ENCODE measurements at places on chromosomes 2 and 18. TPM values are rescaled to one million over a fixed set of nuclear protein-coding genes. Genes with fewer than 3 reads are reported as not detected.

DNA sequence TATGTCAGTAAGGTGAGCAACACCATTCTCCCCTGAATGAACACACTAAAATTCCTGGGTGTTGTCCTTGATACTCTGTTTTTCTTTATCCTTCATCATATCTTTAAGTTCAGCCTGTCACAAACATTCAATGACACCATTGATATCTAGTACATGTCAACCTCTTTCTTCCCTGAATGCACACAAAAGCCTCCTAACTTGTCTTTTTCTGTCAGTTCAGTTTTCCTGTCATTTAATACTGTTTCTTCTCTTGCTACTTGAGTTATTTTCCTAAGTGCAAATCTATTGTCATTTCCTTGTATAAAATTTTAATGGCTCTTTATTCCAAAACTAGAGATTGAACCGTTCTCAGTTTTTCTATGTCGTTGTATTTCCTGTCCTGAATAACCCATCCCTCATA, 1107.6 kb upstream of the SLC39A10 start:
- no peak for DNase-seq

DNA sequence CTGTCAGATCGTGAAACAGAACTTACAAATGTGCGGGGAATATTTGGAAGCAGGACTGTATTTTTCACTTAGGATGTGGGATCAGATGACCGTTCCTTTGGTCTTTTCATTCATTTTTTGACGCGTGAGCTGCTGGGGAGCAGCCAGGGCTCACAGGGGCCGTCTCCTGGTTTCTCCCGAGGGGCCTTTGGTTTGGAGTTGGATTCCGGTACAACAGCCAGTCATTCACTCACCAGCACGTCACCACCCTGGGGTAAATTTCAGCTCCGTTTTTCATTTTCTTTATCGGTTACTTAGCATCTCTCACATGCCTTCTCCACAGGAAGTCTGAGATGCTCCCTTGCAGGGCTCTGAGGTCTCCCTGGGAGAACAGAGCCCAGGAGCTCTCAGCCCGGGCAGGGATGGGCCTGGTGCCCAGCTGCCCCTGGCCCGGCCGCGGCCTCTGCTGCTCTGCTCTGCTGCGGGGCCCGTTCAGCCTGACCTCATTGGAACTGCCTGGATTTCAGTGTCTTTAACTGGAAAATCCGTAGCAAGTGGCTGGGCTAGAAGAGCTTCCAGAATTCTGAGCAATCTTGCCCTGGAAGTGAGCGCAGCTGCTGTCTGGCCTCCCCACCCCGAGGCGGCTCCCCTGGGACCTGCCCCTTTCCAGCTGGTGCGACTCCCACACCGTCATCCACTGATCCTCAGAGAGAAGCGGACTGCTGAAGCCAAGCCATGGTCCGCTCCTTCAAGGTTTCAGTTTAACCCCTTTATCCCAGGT, 335.6 kb downstream of the EIPR1 start:
- DNase-seq = no peak

DNA sequence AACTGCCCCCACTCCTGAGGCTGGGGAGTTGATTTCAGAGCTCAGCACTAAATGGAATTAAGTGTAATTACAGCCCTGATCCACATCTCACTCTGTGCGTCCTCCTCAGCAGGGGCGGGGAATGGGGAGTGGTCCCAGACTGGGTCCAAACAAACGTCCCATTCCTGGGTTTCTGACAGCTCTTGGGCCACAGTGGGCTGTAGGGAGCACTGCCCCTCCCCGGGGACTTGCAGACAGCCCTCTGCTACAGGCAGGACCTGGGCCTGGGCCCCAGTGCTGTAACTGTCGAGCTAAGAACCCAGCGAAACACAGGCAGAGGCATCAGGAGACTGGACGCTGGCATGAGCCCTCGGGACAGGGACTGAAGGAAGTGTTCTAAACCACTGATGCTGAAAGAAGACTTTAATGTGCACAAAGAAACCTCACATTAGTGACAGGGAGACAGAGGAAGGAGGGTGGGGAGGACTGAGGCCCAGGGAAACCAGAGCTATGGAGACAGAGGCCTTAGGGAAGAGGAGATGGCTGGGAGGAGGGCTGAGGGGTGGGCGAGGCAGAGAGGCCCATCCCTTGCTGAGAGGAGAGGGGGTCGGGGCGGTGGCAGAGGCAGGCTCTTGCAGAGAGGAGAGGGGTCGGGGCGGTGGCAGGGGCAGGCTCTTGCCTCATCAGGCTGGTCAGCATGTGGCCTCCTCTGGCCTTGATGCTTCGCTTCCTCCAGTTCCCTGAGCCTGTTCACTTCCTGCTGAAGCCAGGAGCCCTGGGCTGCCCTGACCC, 5.8 kb upstream of the SEMA4C start:
- no peak for DNase-seq

GRCh38 chr2:160309585-160309984, 109.5 kb upstream of the ITGB6 start:
- DNase-seq = no peak

DNA sequence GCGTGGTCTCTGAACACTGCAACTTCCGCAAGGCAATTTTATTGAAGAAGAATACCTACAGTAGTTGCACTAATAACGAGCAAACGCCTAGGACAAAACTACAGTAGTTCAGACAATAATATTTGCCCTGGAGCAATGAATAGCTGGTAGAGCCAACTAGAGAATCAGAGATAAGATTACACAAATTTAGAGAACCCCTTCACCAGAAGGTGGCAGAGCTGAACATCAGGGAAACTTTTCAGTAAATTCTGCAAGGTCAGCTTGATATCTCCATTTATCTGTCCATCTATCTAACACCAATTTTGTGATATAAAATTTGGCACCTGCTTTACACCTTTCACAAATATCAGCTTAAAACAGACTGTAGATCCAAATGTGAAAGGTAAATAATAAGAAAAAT, 43.8 kb downstream of the CDH19 start:
- no peak for DNase-seq

GRCh38 chr2:241559323-241560161, 997 bp downstream of the BOK start:
- DNase-seq = no peak

DNA sequence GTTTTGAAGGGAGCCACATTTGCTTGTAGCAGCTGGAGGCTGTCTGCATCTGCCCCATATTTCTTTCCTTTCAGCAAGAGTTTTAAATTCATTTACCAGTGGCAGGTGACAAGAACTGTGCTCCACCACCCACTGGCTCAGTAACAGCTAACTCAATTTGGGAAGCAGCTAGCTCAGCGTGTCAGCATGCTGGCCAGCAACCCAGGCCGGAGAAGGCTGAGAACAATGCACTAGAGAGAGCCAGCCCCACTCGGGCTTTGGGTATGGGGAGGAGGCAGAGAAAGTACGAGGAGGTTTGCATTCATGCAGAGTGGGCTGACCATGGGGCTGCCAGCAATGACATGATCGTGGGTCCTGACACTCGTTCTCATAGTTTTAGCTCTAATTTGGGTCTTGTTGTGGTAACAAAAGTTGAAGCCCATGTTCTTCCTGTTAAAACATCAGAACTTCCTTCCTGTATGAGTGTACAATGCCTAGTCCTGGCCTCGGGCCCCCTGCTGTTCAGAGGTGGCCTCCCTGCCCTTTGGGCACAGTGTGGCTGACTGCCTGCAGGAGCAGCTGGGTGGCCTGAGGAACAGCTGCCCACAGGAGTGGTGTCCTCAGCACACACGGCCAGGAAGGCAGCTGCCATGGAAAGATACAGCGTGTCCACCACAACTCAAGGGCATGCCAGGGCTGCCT, 23.0 kb downstream of the CDC42EP3 start:
- no peak for DNase-seq

MC4R gene
- not detected for total RNA-seq

All from uterus (tissue), 4 donors.